ENCODE measurements at places on chromosomes 2 and 18. TPM values are rescaled to one million over a fixed set of nuclear protein-coding genes. Genes with fewer than 3 reads are reported as not detected.

SPATA3 gene
- not detected for total RNA-seq

NPAS2 gene
- 6.9 TPM for total RNA-seq

PDE11A gene
- total RNA-seq: 0.49 TPM

NT5C1B gene
- not detected for total RNA-seq

HOXD8 gene
- 0.25 TPM for total RNA-seq

LRP2 gene
- total RNA-seq: 0.49 TPM

PNKD gene
- total RNA-seq: 18.7 TPM

MOCOS gene
- total RNA-seq: 0.25 TPM

ST8SIA5 gene
- total RNA-seq: 13.3 TPM

CTAGE1 gene
- total RNA-seq: not detected

SIX3 gene
- 0.49 TPM for total RNA-seq

SOX11 gene
- 312 TPM for total RNA-seq

PLCL1 gene
- 28.5 TPM for total RNA-seq

SEPTIN10 gene
- 56.3 TPM for total RNA-seq

HMSD gene
- 0.25 TPM for total RNA-seq

All from temporal lobe (tissue), 4 donors.